NCI-H1694 (cell line): ENCODE measurements at places on chromosomes 11 and 22.

- no peak for DNase-seq
Measured at GRCh38 chr11:76646882-76647534, 23.5 kb downstream of the LRRC32 start.

GRCh38 chr22:30204742-30205111, 41.8 kb downstream of the LIF start:
- DNase-seq: peak; percentile 54

DNA sequence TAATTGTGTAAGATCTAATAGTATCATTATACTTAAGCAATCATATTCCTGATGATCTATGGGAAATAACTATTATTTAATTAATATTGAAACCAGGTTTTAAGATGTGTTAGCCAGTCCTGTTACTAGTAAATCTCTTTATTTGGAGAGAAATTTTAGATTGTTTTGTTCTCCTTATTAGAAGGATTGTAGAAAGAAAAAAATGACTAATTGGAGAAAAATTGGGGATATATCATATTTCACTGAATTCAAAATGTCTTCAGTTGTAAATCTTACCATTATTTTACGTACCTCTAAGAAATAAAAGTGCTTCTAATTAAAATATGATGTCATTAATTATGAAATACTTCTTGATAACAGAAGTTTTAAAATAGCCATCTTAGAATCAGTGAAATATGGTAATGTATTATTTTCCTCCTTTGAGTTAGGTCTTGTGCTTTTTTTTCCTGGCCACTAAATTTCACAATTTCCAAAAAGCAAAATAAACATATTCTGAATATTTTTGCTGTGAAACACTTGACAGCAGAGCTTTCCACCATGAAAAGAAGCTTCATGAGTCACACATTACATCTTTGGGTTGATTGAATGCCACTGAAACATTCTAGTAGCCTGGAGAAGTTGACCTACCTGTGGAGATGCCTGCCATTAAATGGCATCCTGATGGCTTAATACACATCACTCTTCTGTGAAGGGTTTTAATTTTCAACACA, 6.4 kb downstream of the BIRC3 start:
- DNase-seq: no peak

DNA sequence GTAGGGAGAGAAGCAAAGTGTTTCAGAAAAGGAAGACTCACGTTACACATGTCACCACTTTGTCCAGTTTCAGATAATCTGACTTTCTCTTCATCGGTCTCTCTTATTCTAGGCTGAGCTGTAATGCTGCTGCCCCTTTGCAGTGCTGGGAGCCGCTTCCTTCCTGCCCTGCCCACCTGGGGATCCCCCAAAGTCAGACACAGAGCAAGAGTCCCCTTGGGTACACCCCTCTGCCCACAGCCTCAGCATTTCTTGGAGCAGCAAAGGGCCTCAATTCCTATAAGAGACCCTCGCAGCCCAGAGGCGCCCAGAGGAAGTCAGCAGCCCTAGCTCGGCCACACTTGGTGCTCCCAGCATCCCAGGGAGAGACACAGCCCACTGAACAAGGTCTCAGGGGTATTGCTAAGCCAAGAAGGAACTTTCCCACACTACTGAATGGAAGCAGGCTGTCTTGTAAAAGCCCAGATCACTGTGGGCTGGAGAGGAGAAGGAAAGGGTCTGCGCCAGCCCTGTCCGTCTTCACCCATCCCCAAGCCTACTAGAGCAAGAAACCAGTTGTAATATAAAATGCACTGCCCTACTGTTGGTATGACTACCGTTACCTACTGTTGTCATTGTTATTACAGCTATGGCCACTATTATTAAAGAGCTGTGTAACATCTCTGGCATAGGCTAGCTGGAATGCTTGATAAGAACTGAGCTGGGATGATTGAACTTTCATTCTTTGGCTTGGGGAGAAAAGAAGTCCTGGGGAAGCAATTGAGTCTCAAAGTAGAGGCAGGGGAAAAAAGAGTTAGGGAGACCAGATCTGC, 31.2 kb upstream of the SMIM35 start:
- DNase-seq: no peak

DNA sequence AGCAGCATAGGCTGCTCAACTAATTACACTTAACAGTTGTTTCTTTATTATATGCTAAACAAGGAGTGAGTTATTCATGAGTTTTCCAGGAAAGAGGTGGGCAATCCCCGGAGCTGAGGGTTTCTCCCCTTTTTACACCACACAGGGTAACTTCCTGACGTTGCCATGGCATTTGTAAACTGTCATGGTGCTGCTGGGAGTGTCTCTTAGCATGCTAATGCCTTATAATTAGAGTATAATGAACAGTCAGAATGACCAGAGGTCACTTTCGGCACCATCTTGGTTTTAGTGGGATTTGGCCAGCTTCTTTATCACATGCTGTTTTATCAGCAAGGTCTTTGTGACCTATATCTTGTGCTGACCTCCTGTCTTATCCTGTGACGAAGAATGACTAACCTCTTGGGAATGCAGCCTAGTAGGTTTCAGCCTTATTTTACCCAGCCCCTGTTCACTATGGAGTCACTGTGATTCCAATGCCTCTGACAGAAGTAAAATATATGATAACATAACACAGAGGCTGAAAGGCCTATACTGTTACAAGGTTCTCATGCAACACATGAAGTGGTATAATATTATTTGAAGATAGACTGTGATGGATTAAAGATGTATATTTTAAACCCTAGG, 41.3 kb upstream of the RDX start:
- no peak for DNase-seq

- no peak for DNase-seq
Measured at GRCh38 chr22:28817919-28818859, 17.8 kb upstream of the XBP1 start.

DNA sequence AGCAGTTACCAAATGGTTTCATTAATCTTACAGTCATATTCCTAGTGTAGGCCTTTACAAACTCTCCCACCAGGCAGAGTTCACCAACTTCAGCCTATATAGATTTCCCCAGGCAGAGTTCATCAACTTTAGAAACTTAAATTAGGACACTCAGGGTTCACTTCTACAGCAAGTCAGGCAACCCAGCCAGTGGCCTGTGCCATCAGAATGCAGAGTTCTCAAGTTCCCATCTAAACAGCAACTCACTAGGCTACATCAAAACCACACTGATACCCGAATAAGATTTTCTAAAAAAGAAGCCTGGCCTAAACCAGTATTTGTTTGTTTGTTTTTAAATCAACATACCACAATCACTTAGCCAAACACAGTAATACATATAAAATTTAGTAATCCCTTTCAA, 33.7 kb downstream of the PICALM start:
- DNase-seq: no peak

- DNase-seq: no peak
Measured at GRCh38 chr11:94876645-94877442, 96.5 kb downstream of the CWC15 start.

DNA sequence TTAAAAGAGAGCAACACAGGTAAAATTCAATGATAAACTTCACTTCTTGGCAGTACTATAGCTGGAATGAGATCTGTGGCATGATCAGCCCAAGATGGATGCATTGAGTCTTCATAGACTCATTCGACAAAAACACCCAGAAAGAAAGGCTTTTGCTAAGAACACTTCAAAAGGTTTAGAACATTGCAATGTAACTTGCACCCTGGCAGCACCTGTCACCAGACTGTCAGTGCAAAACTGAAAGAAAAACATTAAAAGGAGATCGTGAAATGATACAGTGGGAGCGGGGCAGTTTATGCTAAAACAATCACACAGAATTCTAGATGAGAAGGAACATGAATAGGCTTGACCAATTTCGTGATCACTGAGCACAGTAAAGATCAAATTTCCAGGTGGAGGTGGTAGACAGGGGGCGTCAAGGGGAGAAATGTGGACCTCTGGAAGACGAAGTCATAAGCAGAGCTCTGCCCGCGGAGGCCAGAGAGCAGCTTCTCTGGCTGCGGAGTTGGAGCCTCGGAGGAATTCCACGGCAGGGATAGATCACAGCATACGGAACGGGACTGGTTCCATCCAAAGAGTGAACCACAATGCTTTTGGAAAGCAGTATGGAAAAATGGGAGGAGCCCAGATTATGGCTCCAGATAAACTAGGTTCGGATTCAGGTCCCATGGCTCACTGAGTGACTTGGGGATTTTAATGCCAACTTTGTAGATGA, 11.9 kb downstream of the VSIG10L2 start:
- DNase-seq: no peak

DNA sequence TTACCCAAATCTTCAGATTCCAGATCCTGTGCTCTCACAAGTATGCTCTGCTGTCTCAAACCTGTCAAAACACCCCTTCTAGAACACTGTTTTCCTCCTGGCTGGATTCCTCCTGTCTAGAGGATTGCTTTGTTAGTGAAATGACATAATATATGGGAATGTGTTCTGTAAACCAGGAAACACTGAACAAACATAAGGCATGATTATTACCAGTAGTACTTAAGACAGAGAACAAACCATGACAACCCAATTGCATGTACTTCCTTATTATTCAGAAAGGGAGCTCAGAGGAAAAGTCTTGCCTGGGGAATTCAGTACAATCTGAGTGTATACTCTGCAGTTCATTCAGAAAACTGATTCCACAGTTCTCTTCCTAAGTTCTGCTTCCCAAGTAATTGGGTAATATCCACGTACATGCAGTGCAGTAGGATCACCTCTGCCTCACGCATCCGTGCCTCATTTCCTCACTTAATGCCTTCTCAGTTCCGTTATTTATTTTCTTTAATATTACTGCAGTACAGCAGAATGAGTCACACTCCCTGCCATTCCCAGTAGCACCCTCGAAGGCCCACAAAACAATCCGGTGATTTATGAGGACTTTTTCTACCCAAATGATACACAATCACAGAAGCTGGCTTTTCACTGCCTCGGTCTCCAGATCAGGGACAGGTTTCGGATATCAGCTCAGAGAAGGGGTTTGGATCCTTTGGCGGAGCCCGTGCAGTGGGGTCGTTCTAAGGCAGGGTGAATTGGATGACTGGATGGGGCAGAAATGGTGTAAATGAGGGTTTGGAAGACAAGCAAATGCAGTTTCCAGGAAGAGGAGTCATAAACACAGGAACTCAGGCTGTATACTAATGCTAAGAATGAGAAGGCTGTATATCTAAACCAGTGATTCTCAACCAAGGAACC, 896.9 kb downstream of the KCNA4 start:
- DNase-seq: no peak

- no peak for DNase-seq
Measured at GRCh38 chr22:47392054-47392347, 629.6 kb downstream of the TBC1D22A start.

DNA sequence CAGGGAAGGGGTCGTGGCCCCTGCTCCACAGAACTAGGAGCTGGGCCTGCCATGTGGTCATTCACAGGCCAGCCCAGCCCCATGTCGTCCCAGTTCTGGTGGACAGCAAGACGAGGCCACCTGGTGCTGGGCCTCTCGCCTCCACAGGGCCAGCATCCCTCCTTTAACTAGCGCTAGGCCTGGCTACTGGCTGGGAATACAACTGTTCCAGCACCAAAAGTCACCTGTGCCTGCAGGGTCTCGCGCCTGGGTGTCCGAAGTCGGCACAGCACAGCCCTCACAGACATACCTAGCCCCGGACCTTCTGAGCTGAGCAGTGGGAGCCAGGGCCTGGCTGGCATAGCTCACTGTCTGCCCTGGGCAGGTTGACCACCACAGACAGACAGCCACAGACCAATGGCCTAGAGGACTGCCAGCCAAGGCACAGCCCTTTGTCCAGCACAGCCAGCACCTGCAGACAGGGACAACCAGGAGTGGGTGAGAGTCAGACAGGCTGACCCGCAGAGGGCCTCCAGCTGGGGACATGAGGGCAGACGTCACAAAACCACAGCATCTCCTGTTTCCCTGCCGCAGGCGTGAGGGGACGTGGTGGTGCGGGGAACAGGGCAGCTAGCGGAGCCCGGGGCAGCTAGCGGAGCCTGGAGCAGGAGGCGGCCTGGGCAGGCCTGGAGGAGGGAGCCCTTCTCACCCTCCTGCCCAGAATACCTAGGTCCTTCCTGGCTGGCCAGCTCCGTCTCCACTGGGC, 27.2 kb upstream of the TH start:
- no peak for DNase-seq

DNA sequence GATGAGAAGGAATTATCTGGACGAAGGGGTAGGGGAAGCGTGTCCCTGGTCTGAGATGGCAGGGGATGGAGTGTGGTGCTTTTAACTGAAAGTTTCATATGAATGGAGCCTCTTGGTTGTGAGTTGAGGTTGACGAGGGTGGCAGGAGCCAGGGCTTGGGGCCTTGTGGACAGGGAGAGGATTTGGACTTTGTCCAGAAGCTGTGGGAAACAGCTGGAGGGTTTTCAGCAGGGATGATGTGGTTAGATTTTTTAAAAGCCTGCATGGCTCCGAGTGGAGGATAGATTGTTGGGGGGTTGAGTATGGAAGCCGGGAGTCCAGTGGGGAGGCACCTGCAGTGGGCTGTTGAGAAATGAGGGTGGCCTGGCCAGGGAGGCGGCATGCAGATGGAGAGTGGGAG, 24.8 kb downstream of the MYO7A start:
- no peak for DNase-seq
